Stimulated activated naive CD4-positive, alpha-beta T cell treated with Interleukin-2 at 50 U/mL for 16 hours (primary cell): ENCODE measurements at places on chromosomes 4 and X.

GRCh38 chr4:139642364-139642763 lies 23.3 kb upstream of the MGST2 start:
- DNase-seq: no peak

- DNase-seq: no peak
Measured at GRCh38 chr4:80017125-80017854, 55.7 kb downstream of the ANTXR2 start.

- DNase-seq: no peak
Measured at GRCh38 chrX:70969635-70970481, 39.0 kb upstream of the SLC7A3 start.

- no peak for DNase-seq
Measured at GRCh38 chr4:67701517-67701850, 529 bp upstream of the UBA6 start.

DNA sequence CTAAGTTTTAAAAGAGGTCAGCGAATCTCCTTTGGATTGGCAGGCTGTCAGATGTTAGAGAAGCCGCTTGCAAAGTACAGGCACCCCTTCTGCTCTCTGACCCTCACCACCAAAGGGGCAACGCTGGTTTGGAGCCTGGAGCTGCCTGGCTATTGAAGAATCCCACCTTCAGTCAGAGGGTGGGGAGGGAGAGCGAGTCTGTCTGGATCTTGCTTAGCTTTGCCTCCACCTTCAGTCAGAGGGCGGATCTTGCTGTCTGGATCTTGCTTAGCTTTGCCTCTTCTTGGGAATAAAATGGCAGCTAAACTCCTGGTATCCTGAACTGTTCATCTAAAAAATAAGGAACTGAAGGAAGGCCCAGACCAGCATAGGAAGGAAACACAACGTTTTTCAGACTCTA lies 7.3 kb downstream of the CCDC110 start:
- DNase-seq: no peak

DNA sequence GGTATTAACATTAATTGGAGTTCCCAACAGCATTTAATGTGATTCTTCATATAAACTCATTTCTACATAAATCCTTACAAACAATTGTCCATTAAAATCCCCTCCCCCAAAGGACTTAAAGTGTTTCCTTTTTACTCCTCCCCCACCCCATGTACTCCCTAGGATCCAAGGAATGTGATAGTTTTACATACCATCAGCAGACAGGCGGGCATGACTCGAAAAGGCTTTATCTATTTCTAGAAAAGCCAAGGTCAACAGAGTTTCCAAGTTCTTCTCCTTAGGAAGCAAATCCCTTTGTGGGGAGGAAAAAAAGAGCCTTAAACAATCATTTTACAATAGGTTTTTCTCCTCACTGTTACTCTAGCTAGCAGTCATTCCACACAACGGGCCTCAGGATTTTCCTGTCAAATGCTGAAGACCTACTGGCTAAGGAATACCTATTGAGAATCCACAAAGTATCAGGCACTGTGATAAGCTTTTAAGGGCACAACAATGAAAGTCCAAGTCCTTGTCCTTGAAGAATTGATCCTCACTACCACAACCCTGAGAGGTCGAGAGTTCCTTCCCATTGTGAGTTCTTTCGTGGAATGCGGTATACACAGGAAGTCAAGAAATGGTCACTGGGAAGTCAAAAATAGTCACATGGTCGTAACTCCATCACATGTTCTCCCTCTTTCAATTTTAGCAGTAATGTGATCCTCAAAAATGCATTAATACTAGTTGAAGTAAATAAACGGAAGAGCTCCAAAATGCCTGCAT lies 7.2 kb downstream of the PPM1K start:
- no peak for DNase-seq

DNA sequence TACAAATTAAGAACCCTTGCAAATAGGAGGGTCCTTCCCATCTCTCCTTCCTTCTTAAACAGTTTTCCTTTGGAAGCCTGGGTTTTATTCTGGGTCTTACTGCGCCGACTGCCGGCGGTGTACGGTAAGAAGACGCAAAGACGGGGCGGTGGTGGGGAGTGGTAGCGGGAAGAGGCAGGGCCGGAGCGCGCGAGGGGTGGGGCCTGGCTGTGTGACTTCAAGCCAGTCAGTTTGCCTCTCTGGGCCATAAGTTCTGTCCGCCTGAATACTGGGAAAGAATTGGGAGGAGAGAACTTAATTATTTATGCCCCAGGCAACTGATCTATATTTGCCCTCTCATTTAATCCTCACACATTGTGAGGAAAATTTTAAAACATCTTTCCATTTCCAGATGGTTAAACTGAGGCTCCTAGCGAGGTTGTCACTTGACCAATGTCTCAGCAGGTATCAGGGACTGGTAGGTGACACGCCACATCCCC lies 726 bp upstream of the KANTR start:
- DNase-seq: peak; percentile 77

GRCh38 chrX:78517124-78517523 lies 142.0 kb downstream of the RTL3 start:
- DNase-seq: peak; percentile 37

GRCh38 chr4:181224852-181225251 lies 1018.4 kb upstream of the TENM3 start:
- no peak for DNase-seq

DNA sequence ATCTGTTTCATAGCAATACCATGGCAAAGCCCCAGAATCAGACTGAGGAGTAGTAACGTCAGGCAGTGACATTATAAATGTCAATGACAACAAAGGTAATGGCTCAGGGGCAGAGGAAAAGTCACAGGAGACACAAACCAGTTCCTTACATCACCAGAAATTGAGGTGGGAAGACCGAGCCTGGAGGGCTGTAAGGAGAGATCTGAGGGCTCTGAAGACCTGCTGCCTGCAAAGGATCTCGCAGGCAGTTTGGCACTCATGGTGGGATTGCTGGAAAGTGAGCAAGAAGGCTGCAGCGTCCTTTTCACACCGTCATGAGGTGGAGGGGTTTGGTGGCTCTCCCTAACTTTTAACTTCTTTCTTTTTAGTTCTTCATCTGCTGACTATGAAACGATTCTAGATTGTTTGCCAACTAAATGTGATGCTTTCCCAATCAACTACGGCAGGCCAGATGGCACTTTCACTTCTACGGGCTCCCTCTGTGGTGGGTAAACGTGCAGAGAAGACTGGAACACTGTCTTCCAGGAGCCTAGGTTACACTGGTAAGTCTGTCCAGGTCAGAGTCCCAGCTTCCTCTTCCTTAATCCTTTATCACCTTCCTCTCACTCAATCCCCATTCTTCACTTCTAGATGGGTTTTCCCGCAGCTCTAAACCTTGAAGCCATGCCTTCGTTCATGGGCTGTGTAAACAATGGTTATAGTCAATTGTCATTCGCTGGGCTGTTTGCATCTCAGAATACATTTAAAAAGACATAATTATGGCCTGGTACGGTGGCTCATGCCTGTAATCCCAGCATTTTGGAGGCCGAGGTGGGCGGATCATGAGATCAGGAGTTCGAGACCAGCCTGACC lies 58.2 kb downstream of the TBC1D9 start:
- DNase-seq: no peak

DNA sequence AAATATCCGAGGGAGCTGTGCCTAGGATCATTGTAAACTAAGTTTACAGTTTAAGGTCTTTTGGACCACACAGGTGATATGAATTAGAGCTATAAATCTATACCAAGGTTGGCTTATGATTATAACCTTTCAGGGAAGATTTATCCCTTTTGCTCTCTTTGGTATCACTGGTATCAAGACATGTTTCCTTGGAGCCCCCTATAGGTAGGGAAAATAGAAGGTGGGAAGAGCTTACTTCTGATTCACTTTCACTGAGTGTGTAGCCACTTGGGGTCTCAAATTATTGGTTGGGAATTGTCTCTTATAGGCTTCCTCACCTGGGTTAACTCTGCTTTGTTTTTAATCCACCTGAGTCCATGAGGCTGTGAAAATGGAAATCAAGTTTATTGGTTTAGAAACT lies 262.1 kb upstream of the NR3C2 start:
- no peak for DNase-seq

GRCh38 chr4:61298178-61298740 lies 98.1 kb downstream of the ADGRL3 start:
- no peak for DNase-seq

- no peak for DNase-seq
Measured at GRCh38 chr4:141702472-141703182, 66.2 kb downstream of the IL15 start.

DNA sequence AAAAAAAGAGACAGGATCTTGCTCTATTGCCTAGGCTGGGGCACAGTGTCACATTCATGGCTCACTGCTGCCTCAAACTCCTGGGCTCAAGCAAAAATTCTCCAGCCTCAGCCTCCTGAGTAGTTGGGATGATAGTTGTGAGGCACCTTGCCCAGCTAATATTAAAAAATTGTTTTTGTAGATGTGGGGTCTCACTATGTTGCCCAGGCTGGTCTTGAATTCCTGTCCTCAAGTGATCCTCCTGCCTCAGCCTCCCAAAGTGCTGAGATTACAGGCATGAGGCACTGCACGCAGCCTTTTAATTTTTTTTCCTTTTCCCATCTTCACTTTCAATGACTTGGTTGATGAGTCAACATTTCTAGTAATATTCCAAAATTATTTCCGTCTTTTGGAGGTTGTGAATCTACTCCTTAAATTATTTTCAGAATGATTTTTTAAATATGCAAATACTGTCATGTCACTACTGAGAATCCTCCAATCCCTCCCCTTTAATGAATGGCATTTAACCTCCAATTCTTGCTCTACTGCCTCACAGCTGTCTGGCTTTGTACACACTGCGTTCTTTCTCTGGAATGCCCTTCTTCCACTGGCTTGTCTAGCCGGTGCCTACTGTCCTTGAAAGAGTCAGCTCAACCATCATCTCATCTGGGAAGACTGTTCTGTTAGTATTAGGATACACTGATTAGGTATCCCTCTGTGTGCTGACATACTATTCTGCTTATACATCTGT lies 27.5 kb upstream of the DCTD start:
- DNase-seq: no peak

GRCh38 chrX:10011991-10012390 lies 44.8 kb downstream of the CLDN34 start:
- no peak for DNase-seq

GRCh38 chr4:38371391-38371851 lies 292.6 kb upstream of the KLF3 start:
- DNase-seq: no peak

DNA sequence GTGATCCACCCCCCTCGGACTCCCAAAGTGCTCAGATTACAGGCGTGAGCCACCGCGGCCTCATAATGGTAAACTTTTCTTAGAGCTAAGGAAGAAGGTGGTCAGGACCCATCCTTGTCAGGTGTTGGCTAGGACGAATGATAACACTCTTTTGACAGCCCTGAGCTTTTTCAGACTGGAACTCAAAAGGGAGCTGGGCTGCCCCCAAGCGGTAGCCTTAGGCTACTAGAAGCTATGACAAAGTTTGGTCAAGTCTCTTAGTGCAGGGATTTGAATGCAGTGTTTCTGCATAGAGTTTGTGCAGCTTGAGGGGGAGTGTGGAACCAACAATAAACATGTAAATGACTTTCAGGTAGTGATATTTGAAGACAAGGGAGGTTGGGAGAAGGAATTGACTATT lies 11.8 kb upstream of the HSD17B10 start:
- peak; percentile 26 for DNase-seq

- no peak for DNase-seq
Measured at GRCh38 chrX:132114607-132115006, 13.2 kb downstream of the FRMD7 start.

DNA sequence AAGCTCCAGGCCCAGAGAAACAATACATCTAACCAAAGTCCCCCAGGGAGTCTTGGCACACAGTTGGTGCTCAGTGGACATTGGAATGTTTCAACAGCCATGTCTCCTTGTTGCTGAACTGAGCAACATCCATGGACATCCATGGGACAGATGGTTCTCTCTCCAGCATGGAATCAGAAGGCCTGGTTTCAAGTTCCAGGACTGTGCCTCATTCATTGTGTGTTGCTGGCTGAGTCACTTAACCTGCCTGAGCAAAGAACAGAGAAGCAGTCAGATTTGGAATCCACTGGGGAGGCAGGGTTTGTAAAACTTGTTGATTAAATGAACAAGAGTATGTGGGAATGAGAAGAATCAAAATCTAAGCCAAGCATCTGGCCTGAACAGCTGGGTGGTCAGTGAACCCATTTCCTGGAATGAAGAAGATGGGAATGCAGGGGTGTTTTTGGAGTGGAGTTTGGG lies 147.9 kb downstream of the CHIC2 start:
- DNase-seq: no peak

- no peak for DNase-seq
Measured at GRCh38 chr4:149701435-149702156, 114.0 kb downstream of the IQCM start.

- no peak for DNase-seq
Measured at GRCh38 chr4:87620491-87620890, 12.2 kb downstream of the DSPP start.

DNA sequence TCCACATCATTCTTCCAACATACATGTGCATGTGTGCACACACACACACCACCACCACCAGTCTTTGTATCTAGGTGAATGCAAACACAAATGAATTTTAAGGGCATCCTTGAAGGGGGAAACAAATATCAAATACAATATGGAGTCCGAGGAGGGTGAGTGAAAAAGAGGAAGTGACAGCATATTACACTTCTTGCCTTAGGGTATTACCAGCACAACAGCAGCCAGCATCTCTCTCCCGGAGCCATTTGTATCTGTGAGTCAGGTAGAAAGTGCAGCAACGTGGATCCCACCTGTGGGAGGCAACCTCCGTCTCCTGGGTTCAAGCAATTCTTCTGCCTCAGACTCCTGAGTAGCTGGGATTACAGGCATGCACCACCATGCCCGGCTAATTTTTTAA lies 483.2 kb downstream of the SMARCA1 start:
- no peak for DNase-seq

- DNase-seq: no peak
Measured at GRCh38 chrX:113274791-113275190, 434.2 kb upstream of the AMOT start.

DNA sequence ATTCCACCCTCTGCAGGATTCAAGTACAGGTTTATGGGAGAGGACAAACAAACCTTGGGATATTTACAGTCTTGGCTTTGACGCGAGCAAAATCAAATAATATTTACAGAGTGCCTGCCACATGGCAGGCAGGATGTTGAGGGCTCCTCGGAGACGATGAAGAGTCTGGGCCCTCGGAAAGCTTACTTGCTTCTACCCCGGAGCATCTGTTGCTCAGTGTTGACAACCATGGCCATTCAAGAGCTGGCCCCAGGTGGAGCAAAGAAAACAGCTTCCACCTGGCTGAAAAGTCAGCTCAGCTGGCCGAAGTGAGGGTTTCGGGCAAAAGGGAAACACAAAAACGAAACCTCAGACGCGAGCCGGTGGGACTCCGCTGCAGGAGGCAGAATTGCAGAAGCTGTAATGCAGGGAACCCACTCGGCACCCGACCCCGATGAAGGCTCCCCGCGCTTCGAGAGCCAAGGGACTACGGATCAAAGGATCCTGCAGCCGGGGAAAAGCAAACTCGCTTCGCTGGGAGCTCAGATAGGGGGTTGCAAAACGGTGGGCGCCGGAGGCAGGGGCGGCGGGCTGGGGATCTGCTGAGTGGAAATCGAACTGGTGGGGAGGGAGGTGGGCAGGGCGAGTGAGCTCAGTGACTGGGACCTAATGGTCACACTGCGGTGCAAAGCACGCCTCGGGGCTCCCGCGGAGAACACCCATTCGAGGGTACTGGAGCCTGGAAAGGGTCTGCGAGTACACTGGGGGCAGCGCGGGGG lies 805 bp downstream of the ATP8A1 start:
- peak; percentile 38 for DNase-seq
